AG09319 (cell line): ENCODE measurements at places on chromosomes 7 and 10.

GRCh38 chr7:39651265-39651664 is 27.9 kb downstream of the RALA start:
- DNase-seq = peak; percentile 39

GRCh38 chr10:114719311-114719710 is 61.2 kb upstream of the ABLIM1 start:
- no peak for DNase-seq

DNA sequence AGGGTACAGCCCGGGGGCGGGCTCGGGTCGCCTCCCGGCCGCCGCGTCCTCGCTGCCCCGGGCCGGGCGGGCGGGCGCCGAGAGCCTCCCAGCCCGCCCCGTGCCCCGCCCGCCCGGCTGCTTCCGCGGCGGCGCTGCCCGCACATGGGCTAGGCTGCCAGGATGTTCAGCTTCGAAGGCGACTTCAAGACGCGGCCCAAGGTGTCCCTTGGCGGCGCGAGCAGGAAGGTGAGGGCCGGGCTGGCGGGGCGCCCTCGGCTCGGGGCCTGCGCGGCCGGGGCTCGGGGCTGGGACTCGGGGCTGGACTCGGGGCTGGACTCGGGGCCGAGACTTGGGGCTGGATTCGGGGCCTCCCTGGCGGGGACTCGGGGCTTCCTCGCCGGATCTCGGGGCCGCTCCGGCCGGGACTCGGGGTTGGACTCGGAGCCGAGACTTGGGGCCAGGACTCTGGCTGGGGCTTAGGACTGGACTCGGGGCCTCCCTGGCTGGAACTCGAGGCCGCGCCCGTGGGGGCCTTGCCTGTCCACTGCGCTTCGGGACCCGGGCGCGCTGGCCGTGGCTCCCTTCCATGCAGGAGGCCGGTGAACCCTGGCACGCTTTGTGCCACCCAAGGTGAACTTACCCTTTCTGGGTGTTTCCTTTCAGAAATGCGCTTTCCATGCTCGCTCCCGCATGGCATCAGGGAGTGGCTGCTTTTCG is 534 bp downstream of the UBE3C start:
- DNase-seq = no peak

- no peak for DNase-seq
Measured at GRCh38 chr10:88246675-88247074, 336.4 kb downstream of the RNLS start.

DNA sequence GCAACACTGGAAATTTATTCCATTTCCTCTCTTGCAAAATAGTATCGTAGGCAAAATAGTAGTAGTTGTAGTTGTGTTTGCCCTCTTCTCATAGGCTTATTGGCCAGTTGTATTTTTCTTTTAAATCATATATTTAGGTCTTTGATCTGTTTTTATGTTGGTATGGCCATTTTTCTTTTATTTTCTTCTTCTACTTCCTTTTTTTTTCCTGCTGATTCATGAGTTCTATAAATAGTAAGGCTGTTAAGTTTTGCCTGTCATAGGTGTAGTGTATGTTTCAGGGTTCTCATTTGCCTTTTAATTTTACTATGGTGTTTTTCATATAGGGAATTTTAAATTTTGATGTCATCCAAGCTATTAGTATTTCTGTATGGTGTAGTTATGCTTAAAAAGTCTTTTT is 25.4 kb upstream of the MRC1 start:
- DNase-seq = no peak

- no peak for DNase-seq
Measured at GRCh38 chr7:138666385-138666784, 34.8 kb downstream of the SVOPL start.

- no peak for DNase-seq
Measured at GRCh38 chr10:123357421-123357930, 203.3 kb downstream of the BUB3 start.

GRCh38 chr7:135843214-135843613 is 94.6 kb upstream of the FAM180A start:
- DNase-seq = no peak

GRCh38 chr10:107516349-107516748 is 351.8 kb upstream of the SORCS1 start:
- no peak for DNase-seq

GRCh38 chr7:102173669-102174068 is 113.0 kb upstream of the SH2B2 start:
- DNase-seq = no peak

DNA sequence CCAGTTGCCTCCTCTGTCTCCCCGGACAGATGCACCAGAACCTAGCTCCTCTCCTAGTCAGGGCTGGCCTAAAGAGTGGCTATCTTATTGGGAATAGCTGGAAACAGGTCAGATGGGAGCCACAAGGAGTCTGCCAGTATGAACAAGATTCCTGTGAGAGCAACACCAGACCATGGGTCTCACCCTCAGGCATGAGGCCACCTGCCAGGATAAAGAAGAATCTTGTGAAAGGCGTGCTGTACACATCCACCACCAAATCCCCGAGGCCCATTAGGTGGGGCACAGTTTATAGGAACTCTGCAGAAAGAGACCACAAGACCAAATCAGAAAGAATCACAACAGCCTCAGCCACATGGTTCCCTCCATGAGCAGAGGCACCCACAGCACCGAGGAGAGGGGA is 325.9 kb downstream of the TNS3 start:
- DNase-seq = no peak

DNA sequence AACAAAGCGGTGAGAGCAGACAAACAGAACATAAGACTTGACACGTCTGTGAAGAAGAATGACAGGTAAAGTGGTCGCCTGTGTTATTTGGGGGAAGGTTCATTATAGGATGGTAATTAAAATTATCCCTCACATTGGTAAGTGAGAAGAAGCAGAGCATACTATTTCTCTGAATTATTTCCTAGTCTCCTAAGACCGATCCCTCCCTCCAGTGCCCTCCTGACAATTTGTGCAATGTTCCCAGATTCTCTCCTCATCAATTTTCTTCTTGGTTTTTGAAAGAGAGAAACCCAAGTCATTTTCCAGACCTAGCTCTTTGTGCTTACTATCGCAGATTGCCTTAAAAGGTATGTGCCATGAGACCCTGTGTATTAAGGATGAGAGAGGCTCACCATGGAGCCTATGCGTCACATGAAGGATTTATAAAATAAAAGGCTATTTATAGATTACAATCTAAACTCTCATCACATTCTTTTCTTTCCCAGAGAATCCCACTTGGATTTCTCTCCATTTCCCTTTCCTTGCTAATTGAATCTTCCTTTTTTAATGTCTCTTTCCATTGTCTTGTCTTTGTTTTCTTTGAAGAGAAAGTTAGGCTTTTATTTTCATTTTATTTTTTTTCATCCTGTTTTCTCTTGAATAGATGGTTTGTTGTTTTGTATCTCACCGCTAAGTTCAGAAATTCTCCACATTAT is 112.0 kb downstream of the PPP1R3A start:
- no peak for DNase-seq

- DNase-seq = no peak
Measured at GRCh38 chr7:22150221-22150620, 204.5 kb upstream of the CDCA7L start.

DNA sequence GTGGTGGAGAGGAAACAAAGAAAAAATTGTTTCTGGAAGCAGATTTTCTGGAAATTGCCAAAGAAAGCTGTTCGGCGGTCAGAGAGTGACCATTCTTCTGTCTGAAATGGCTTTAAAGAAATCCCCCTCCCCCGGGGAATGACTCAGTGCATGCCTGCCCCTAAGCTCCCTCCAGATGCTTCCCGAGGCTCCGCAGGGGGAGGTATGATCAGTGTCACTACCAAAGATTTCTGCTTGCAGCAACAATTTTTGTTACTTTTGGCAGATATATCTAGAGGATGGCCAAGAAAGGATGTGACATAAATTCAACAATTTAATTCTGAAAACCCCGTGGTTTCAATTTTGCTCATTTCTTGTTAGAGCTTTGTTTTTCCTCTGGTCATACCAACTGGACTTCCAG is 163.9 kb downstream of the JCAD start:
- DNase-seq = peak; percentile 31

DNA sequence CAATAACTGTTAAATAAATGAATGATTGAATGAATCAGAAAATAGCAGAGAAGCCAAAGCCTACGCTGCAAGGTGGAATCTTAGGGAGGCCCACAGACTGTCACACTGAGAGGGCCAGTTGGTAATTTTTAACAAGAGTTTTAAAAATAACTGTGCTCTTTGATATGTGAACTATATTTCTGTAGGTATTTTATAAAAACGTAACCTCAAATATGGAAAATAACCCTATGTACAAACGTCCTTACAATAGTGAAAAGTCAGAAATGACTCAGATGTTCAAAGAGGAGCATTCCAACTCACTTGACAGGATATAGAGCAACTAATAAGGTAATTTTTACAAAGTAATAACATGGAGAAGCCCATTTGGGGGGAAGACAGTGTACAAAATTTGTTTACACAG is 18.9 kb upstream of the TMEM273 start:
- DNase-seq = no peak

- DNase-seq = no peak
Measured at GRCh38 chr10:88922041-88922440, 30.5 kb downstream of the ACTA2 start.

GRCh38 chr10:132471125-132471451 is 66.5 kb upstream of the INPP5A start:
- no peak for DNase-seq

GRCh38 chr7:151608031-151608551 is 88.4 kb upstream of the RHEB start:
- DNase-seq = no peak

DNA sequence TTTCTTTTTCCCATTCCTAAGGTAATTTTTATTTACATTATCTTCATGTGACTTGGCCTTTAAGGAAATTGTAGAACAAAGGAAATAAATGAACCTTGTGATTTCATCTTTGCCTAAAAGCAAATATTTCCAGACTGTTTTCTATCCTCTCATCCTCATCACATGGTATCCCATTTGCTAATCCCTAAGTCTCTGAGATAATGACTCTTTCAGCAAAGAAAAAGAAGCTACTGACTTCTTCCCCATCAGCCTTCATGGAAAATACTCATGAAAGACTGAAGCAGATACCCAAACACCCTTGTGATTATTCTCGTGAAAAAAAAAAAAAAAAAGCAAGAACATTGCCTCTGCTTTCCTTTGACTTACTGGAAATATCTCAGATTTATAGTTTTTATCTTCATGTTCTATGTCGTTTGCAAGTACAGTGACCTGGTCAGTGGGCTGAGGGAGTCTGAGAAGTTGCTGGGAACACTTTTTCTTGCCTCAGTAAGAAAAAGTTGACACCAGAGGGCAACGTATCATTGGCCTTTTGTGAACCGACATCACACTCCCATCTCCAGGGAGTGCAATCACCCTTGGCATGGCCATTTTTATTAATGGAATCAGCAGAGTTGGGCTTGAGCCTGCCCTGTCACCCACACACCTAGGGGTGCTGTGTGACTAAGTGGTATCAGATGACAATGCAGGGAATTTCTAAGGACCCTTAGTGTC is 246.0 kb upstream of the KMT2E start:
- no peak for DNase-seq

- no peak for DNase-seq
Measured at GRCh38 chr7:148720472-148720871, 21.8 kb downstream of the CUL1 start.

GRCh38 chr7:47702080-47702479 is 120.2 kb upstream of the TNS3 start:
- no peak for DNase-seq

GRCh38 chr7:48305661-48306060 is 134.4 kb downstream of the ABCA13 start:
- DNase-seq = no peak

- DNase-seq = no peak
Measured at GRCh38 chr10:62788861-62789467, 15.6 kb upstream of the ADO start.

GRCh38 chr10:128940081-128940480 is 527.0 kb upstream of the MGMT start:
- DNase-seq = no peak

- no peak for DNase-seq
Measured at GRCh38 chr7:45975847-45976484, 54.9 kb upstream of the IGFBP3 start.

- no peak for DNase-seq
Measured at GRCh38 chr10:45061982-45062381, 61.3 kb downstream of the ZNF22 start.

DNA sequence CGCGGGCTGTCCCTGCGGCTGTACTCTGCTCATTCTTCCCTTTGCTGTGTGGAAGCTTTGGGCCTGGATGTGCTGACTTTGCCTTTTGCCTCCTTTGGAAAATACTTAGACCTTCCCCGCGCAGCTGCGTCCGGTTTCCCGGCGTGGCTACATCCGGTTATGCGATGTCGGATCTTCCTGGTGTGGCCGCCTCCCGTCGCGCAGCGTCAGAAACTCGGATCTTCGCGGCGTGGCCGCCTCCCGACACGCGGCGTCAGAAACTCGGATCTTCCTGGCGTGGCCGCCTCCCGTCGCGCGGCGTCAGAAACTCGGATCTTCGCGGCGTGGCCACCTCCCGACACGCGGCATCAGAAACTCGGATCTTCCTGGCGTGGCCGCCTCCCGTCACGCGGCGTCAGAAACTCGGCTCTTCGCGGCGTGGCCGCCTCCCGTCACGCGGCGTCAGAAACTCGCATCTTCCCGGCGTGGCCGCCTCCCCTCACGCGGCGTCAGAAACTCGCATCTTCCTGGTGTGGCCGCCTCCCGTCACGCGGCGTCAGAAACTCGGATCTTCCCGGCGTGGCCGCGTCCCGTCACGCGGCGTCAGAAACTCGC is 50.2 kb upstream of the SUN1 start:
- no peak for DNase-seq

- no peak for DNase-seq
Measured at GRCh38 chr10:52213321-52213752, 100.7 kb upstream of the DKK1 start.

GRCh38 chr10:93751832-93752231 is 5.9 kb upstream of the LGI1 start:
- no peak for DNase-seq

- DNase-seq = no peak
Measured at GRCh38 chr10:36224431-36224985, 582.4 kb upstream of the FZD8 start.

- no peak for DNase-seq
Measured at GRCh38 chr7:153193144-153193595, 433.6 kb downstream of the ACTR3B start.

GRCh38 chr7:1883834-1884582 is 213.9 kb downstream of the ELFN1 start:
- no peak for DNase-seq

GRCh38 chr10:119263951-119264617 is 56.7 kb downstream of the GRK5 start:
- DNase-seq = no peak

DNA sequence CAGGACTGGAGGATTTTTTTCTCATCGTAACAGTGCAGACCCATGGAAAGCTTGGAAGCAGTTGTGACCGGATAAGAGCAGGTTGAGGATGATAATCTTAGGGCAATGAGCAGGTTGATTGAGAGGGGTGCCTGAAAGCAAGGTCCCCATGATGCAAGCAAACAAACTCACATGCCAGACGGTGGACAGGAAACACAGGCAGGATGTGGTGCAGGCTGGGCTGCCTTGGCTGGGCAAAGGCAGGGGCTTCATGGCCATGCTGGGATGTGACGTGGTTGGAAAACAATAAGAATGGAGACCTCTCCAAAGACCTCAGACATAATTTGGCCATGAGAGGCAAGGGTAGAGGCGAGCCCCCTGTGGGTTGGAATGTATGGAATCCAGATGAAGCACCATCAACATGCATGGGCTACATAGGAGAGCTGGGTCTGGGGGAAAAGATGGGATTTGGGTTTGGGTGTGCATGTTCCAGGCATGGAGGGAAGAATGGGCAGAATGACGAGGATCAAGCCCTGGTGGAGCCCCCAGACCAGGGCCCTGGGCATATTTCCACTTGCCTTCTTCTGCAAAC is 58.3 kb downstream of the IKZF1 start:
- no peak for DNase-seq

- no peak for DNase-seq
Measured at GRCh38 chr7:130290745-130291144, 2.2 kb upstream of the CPA4 start.
